NCI-H1417 (cell line): ENCODE measurements at places on chromosomes 2 and 18.

GRCh38 chr2:143473820-143474219 lies 344.6 kb downstream of the ARHGAP15 start:
- no peak for DNase-seq

GRCh38 chr2:112173646-112174319 lies 35.6 kb downstream of the FBLN7 start:
- no peak for DNase-seq

DNA sequence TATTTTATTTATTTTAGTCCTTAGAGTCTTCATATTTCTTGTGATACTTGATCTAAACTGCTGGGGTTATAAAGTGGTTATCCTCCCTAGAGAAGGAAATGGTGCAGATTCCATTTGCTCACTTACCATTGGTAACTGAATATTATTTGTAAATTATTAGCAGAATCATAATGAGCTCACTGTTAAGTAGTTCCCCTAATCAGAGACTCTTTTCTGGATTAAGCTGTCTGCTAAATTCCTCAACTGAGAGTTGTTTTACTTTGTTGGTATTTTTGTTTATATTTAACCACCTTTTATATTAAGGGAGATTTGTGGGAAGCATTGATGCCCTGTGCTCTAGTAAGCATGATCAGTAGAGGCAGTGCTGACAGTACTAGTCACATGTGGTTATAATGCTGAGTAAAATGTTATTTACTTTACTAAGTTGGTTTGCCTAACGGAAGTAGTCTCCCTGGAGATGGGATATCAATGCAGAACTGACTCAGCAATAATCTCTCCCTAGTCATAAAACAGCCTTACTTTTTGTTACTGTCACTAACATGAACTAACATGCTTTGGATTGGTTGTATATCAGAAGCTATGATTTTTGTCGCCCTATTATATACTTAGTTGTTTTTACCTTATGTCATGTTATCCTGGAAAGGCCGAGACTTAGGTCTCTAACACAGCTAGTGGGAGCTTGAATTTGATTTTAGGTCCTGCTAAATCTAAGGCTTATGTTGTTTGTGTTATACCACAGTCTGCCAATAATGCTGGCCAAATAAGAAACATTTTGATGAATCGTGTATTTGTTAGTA lies 166.7 kb downstream of the MCFD2 start:
- DNase-seq = no peak

- no peak for DNase-seq
These were observed 1062.5 kb downstream of the BCL11A start for GRCh38 chr2:59490994-59491393.

DNA sequence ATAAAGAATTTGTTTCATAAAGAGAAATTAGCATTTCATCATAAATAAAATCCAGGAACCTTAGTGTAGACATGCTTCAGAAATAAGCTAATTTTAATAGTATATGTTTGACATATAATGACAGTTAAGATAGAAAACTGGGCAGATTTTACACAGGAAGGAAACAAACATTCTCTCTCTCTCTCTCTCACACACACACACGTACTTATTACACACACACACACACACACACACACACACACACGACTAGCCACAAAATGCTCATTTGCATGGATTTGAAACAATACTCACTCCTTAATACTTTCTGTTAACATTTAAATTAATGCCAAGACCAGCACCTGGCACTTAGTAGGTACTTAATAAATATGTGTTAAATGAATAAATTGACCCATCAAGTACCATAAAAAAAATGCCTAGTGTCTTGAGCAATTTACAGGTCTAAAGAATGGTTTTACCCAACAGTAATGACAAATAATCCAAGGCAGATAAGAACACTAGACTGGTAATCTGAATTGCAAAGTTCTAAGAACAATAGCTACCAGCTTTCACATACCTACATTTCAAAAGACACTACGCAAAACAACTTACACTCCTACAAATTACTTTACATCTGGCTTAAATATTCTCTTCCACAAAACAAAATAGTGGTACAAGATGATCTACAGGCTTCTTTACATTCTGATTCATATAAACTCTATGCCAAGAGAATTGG lies 2.9 kb upstream of the GALNT3 start:
- DNase-seq = no peak

- no peak for DNase-seq
These were observed 23.3 kb upstream of the SIX3 start for GRCh38 chr2:44918095-44918775.

DNA sequence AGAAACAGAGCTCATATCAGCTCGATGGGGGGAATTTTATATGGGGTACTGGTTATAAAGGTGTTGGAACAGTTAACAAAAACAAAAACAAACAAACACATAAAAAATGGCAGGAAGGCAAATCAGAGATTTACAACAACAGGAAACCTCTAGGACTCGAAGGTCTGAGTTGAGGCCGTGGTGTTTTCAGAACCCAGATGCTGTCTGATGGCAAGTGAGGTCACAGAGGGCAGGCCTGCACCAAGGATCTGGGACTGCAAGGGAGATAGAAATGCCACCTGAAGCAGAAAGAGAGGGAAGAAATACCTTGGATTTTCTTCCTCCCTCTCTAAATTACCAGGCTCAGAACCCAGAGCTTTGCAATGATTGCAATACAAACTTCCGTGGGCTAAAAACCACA lies 429.5 kb downstream of the ZNF521 start:
- DNase-seq = no peak

GRCh38 chr18:48181857-48182256 lies 227.3 kb downstream of the ZBTB7C start:
- DNase-seq = no peak

DNA sequence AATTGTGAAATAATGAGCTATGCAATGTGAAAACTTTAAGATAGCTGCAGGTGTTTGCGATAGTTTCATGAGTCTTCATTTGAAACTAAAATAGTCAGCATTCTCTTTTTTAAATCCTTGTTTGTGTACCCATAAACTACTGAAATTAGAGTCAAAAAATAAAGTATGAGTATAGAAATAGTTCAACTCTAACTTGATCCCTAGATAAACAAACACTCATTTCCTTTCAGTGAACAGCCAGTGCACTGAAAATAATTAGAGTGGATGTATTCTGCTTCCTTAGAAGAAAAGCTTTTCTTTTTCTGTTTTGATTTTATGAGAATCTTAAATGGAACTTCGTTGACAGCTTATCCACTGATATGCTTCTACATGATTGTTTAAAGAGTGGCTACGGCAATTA lies 1033.4 kb downstream of the SOCS6 start:
- no peak for DNase-seq

GRCh38 chr2:159153463-159153862 lies 133.0 kb downstream of the WDSUB1 start:
- no peak for DNase-seq

- peak; percentile 6 for DNase-seq
These were observed 39.4 kb downstream of the TMEM182 start for GRCh38 chr2:102801098-102801718.

GRCh38 chr18:69845593-69846506 lies 101.8 kb downstream of the CD226 start:
- no peak for DNase-seq

- DNase-seq = no peak
These were observed 478.8 kb downstream of the PLCL1 start for GRCh38 chr2:198283146-198283545.

DNA sequence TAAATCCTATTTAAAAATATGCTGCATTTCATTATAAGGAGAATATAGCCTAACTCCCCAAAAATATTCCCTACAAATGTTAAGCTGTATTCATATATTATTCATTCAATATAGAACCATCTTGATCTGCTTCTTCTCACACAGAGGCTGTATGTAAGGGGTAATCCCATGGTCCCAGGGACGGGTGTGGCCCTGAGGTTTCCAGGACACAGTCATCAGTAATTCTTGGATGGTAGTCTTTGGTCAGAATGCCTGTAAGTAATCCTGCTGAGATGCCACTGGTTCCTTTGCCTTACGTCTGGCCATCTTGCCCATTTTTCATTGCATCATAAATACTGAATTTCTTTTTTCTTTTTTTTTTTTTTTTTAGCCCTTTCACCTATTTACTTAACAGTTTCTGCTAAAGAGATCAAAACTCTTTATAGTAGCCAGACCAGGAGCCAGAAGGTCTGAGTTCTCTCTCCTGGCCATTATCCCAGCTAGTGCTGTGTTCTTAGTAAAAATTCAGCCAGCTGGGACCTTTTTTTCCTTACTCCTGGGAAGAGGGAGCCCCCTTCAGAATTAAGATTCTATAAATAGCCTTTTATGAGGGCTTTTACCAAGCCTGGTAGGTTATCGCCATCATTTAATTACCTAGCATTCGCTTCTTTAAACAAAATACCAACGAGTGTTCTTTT lies 134.9 kb downstream of the SOX11 start:
- no peak for DNase-seq

DNA sequence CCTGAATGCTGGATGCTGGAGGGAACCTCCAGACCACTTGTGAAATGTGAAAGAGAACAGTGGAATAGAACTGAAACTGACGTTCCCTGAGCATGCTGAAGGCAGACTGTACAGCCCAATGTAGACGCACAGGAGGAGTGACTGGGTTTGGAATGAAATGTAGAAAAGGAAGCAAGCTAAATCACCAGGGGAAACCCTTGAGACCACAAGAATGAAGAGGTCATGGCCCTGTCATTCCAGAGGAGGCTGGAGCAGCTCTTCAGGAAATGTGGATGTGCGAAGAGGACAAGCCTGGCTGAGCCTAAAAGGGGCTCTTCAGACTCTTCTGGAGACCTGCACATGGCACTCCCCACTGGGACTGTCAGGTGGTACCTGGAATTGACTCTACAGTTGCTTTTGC lies 118.5 kb upstream of the ALPP start:
- DNase-seq = no peak

GRCh38 chr2:204205082-204205481 lies 268.5 kb downstream of the ICOS start:
- DNase-seq = no peak

DNA sequence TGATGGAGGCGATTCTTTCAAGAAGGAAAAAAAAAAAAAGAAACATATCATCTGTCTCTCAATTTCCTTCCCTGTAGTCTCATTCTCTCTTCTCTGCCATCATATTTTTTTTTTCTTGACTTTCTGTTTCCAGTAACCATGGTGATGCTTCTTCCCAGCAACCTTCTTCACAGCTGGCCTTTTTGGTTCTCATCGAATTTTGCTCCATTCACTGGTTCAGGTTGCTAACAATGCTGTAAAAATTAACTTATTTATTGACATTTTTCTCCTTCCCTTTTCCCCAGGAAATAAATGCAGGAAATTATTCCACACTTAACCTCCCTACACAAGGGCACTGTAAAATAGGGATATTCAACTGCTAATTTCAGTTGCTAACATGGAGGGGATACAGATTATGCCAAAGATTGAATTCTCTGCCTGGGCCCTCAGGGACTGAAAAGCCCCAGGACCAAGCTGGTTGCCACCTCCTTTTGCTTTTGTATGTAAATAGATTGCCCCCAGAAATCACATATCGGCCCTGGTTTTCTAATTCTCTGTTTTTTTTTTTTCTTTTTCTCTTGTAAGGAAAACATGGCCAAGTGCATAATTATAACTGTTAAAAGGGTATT lies 154.7 kb downstream of the MAP2 start:
- DNase-seq = no peak

- no peak for DNase-seq
These were observed 13.5 kb upstream of the REL start for GRCh38 chr2:60867848-60868247.

GRCh38 chr2:216775043-216775453 lies 79.7 kb upstream of the IGFBP5 start:
- DNase-seq = peak; percentile 8

DNA sequence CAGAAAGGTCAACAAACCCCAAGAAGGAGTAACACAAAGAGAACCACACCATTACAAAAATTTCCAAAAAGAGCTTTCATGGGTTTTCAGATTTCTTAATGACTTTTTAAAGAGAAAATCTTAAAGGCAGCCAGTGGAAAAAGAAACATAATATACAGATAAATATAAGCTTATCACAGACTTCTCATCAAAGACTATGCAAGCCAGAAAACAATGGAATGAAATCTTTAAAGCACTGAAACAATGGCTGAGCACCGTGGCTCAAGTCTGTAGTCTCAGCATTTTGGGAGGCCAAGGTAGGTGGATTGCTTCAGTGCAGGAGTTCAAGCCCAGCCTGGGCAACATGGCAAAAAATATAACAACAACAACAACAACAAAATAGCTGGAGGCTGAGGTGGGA lies 237.4 kb downstream of the CYP26B1 start:
- DNase-seq = no peak

- DNase-seq = no peak
These were observed 46.7 kb downstream of the NBEAL1 start for GRCh38 chr2:203061346-203061745.

DNA sequence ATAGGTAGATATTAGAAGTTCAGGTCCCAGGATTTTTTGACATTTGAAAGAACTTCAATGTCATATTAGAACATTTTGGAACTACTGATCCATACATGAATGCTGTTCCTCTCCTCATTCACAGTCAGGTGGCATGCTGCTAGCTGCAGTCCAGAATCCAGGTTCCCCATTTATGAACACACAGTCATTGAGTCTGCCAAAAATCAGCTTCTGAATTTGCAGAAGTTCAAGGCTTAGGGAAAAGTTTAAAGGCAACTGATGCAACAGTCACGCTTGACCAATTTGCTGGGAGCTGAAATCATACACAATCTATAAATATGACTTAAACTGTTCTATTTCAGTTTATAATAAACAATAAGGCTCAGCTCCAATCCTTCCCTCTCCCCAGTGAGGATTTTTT lies 17.3 kb upstream of the TTR start:
- no peak for DNase-seq

GRCh38 chr2:29749843-29750242 lies 171.5 kb downstream of the ALK start:
- peak; percentile 91 for DNase-seq

DNA sequence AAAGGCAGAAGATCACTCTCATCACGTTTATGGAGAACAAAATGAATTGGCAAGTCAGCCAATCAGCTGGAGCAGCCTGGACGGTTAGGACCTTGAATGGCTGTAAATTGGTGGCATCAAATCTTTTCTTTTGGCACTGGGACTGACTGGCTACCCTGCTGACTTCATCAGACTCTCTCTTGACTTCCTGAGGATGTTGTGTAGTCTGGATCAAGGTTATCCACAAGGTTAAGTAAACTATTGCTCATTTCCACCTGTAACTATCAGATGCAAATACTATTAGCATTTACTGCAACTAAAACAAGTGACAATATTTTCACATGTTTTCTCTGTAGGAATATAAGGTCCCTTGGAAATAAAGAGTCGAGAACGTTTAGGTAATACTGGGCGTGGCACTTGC lies 134.3 kb upstream of the RASGRP3 start:
- peak; percentile 7 for DNase-seq
